NCI-H524 (cell line): ENCODE measurements at places on chromosomes 2 and 18.

DNA sequence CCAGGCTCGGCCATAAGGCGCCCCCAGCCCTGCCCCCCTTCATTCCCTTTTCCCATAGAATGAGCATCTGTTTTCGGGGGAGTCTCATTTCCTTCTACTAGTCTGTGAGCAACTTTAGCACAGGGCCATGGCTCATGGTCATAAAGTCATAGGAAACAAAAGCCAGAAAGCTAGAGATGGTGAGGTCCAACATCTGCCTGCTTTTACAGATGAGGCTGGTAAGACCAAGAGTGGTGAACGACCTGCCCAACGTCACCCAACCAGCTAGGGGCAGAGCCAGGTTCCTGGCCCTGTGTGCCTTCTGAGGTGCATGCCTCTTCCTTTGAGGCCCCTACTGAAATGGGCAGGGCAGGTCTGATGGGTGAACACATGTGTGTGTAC, 212.7 kb downstream of the DYSF start:
- DNase-seq, result no peak

- DNase-seq, result no peak
Observed at GRCh38 chr2:188217264-188217663, 74.4 kb upstream of the GULP1 start.

DNA sequence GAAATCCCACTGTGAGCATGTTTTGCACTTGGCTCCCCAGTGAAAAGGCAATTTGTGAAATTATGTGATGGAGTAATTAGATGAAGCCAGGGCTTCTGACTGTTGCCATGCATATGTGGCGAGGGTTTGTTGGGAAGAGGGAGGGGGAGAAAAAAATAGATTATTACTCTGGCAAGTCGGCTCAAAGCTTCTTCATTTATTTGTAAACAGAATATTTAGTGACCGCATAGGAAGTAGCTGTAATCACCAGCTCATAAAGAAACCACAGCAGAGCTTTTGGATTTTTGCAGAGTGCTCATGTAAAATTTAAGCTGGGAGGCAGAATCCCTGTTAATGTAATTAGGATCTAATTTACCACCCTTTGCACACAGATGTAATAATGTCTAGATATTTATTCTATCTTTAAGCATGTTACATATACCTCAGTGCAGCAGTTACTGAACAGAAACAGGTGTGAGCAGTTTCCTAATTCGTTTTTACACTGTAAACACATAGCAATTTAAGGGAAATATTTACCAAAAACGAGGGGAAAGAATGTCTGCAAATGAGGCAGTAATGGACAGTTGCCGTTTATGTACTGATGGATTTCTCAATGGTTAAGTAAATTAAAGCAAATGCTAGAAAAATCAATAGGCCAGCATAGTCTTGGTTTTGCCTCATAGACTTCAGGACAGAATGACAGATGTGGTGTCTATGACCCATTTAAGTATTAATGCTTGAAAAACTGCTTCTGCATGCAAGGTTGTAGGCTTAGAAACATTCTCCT, 87.9 kb downstream of the MEIS1 start:
- no peak for DNase-seq

- DNase-seq, result no peak
Observed at GRCh38 chr2:196252408-196253115, 81.2 kb upstream of the STK17B start.

DNA sequence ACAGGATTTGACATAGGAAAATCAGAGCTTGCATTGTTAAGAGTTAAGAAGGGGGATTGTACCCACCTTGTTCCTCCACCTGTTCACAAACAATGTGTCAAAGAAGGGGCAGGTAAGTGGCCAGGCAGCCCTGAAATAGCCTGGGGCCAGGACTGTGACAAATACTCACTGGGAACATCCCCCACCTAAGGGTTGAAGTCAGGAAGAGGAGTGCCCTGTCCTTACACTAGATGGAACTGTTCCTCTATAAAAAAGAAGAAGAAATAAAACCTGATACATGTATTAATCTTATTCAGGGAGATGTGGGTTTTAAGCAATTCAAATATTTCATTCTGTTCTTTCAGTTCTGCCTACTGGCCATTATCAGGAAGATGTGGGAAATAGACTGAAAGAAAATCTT, 41.9 kb downstream of the TACR1 start:
- DNase-seq, result no peak

GRCh38 chr2:100882645-100883613, 63.0 kb downstream of the NPAS2 start:
- DNase-seq, result no peak

- peak; percentile 21 for DNase-seq
Observed at GRCh38 chr2:187581125-187581896, 27.1 kb upstream of the TFPI start.

DNA sequence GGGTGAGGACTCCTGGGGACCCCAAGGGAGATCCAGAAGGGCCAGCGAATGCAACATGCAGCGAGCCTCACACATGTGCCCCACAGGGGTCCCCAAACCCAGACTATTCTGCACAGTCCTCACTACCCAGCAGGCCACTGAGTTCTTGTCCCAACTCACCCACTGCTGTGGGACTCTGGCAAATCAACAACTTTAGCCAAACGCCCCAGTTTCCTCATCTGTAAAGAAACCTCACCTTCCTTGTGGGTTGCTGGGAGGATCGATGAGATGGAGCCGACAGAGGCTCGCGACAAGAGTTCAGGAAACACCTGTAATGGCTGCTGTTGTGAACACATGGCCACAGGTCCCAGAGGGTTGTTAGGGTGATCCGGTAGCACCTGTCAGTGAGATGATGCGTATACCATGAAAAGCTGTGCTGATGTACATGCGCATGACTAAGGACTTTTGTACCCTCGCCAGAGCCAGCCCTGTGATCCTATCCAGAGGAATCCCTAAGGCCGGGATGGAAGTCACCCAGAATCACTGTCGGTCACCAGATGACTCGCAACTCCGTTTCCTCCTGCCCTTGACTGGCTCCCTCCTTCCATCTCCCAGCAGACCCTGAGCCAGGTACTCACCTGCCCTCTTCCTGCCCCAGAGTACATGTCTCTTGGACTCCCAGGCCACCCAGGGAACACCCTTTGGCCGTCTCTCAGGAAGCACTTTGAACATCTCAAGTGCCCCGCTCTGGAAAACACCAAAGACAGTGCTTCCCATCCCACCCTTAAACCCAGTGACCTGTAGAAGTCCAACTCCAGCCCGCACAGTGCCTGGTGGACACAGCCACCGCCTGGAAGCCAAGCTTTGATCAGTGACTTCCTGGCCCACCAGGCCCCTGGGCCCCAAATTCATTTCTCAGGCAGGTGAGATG, 103.3 kb upstream of the ID2 start:
- no peak for DNase-seq

DNA sequence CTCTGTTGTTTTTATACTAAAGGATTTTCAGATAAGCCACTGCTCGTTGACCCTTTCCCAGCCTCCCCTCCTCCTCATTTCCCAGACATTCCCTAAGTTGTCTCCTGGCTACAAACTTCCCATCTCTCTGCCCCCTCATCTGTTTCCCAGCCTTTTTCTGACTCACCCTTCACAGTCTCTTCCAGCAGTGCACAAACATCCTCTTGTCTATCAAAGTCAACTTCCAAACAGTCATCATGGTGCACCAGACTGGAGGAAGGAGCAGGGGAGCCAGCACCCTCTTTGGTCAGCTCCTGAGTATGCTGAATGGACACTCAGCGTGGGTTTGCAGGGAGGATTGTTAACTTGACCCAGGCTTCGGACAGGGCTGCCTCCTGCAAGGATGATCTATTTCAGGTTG, 26.6 kb upstream of the SPRED2 start:
- no peak for DNase-seq

GRCh38 chr2:217936952-217937351, 65.8 kb downstream of the TNS1 start:
- no peak for DNase-seq

GRCh38 chr2:62144689-62145477, 51.0 kb upstream of the B3GNT2 start:
- no peak for DNase-seq

DNA sequence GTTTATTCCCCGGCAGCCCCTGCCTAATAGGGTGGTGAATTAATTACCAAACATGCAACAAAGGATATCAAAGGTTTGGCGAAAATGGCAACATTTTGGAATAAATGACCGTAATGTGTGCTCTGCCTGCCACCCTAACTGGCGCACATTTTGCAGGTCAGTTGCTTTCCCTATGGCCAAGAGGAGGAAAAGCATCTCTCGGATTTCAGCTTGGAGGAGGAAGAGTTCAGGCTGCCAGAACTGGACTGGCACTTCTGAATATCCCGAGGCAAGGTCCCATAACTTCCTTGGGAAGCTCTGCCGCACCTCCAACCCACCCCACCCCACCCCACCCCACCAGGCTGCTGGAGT, 37.1 kb downstream of the SLC25A52 start:
- DNase-seq, result no peak

DNA sequence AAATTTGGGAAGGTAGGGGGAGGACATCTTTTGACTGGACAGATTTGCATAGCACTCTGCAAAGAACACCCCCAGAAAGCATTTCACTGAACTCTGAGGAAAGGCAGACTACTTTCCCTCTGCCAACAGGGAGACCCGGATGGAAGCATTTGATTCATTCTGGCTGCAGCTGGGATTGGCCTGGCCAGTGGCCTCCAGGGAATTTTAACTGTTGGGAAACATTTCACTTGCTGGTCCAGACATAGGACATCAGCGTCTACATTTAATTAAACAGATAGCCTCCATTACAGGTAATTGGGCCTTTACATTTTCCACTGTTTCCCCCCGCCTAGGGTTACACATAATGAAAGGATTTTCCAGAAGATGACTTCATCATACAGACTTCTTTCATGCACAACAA, 92.8 kb downstream of the MARCHF4 start:
- no peak for DNase-seq

GRCh38 chr2:128602038-128602698, 283.5 kb upstream of the HS6ST1 start:
- no peak for DNase-seq

DNA sequence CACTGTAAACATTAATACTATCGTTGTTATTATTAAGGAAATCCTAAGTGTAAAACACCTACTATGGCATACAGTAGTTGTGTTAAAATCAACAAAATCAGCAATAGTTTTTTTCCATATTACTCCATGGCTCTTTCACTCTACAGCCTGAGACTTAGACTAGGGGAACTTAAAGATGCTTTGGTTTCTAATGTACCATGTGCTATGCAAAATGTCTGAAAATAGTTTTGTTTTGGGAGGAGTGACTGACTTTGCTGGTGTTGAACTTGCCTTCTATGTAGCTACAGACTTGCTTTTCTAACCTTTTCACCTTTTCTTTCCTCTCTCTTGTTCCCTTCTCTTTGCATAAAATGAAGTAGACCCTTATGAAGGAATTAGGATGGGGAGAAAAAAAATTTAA, 159.0 kb upstream of the CCDC195 start:
- no peak for DNase-seq

DNA sequence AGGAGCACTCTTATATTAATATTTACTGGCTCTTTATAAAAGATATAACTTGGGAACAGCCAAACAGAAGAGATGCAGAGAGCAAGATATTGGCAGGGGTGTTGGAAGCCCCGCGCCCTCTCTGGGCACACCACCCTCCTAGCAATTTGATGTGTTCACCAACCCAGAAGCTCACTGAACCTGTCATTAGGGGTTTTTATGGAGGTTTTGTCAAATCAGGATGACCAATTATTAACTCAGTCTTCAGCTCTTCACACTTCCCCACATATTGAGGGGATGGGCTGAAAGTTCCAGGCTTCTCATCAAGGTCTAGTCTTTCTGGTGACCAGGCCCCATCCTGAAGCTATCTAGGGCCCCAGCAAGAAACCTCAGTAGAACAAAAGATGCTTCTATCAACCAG, 10.9 kb upstream of the INO80D start:
- DNase-seq, result no peak

- no peak for DNase-seq
Observed at GRCh38 chr2:108938077-108938710, 50.8 kb downstream of the EDAR start.

DNA sequence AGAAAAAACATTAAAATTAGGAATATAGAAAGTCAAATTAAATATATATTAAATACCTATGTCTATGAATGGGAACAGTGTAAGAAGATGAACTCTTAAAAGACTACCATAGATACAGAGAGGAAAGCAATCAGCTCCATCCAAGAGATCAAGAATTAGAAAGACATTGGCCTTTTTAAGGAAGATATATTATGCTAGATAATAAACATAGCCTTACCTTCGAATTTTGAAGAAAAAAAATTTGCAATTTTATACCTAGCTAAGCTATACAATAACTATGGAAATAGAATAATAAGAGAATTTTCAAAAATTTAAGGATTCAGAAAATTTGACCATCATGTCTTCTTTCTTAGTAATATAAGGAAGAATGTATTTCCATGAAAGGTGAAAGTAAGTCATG, 74.7 kb upstream of the MYT1L start:
- no peak for DNase-seq

GRCh38 chr2:239870276-239870675, 154.9 kb downstream of the NDUFA10 start:
- DNase-seq, result no peak

DNA sequence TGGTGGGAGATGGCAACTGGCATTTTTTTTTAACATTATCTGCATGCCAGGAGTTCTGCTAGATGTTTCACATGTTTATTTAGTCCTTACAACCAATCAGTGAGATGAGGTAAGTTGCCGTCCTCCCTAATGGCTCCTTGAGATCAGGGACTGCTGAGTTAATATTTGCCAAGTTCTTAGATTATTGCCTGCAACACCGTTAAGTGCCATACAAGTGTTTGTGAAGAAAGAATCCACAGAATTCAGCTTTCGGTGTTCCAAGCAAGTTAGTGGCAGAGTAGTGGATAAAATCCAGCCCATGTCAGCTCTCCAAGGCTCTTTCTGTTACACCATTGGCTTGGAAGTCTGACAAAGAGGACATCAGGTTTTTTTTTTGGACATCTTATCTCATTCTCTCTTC, 95.9 kb downstream of the C1QL2 start:
- DNase-seq, result no peak

- DNase-seq, result no peak
Observed at GRCh38 chr2:11754700-11755015, 8.2 kb downstream of the LPIN1 start.

GRCh38 chr2:114661971-114662939, 219.8 kb downstream of the DPP10 start:
- DNase-seq, result peak; percentile 34
